ENCODE measurements at places on chromosomes 16 and 17.

- no peaks in the 10 kb centered on the region for H3K4me1 ChIP-seq
- no peak for DNase-seq
- H3K27me3 ChIP-seq = no peaks in the 10 kb centered on the region
- H3K27ac ChIP-seq = no peak overlapping the region
These were observed 438.8 kb downstream of the PMP22 start for GRCh38 chr17:14826358-14826757.

DNA sequence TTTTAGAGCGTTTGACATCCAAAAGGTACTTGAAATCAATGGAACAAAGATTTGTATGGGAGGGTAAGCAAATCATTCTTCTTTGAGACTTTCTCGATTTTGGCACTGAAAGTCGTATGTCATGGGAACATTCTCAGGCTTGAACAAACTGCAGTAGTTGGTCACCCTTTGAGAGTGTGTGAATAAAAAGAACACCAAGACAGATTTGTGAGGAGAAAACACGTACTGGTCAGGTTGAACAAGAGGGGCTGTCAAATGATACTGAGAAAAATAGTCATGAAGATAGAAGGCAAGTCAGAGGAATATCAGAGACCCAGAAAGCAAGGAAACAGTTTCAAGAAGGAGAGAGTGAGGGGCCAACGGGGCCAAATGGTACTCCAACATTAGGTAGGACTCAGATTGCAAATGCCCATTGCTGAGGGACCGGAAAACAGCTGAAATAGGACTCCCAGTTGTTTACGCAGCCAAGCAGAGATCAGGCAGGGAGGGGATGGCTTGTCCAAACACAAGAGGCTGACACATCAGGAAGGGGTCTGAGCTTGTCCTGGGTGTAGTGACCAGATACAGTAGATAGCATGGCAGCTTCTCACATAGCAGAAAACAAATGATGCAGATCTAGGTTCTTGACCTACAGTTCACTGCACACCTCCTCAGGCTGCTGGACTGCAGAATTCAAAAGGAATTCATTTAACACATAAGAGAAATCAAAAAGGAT, 74.5 kb upstream of the MYOCD start:
- H3K27ac ChIP-seq = no peak overlapping the region
- H3K36me3 ChIP-seq = no peaks in the 10 kb centered on the region
- no peak overlapping the region for H3K4me3 ChIP-seq

GRCh38 chr16:4370570-4371356, 885 bp upstream of the VASN start:
- no peaks in the 10 kb centered on the region for H3K4me1 ChIP-seq
- H3K4me3 ChIP-seq = no peak overlapping the region
- no peak for DNase-seq
- no peaks in the 10 kb centered on the region for H3K27me3 ChIP-seq
- peaks cover 2% of the 10 kb centered on the region for H3K36me3 ChIP-seq
- H3K27ac ChIP-seq = no peak overlapping the region

DNA sequence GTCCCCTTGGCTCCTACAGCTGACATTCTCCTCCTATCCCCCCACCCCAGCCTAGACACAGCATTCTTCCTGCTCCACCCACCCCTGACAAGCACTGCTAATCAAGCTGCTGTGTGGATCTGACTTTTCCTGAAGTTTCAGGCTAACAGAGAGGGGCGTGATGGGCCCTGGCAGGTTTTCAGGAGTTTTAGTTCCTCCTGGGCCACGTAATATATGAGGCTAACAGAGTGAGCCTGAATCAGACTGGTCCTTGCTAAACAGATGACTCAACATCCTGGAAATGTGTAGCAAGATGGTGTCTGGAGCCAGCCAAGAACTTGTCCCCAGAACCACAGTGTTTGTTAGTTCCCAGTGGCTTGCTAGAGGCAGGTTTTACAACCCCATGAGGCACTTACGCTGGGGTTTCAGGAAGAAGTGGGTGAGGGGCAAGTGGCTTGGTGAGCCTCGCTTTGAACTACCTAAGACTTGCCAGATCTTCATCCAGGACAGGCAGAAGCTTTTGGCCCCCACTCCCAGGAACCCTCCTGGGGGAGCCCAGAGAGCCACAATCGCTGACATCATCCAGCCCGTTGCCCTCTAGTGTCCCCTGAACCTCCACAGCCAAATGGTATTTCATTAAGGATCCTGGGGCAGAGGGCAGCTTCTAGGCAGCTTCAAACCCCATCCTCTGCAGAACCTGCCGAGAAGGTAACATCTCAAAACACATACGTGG, 15.9 kb downstream of the TMEM92 start:
- peak; percentile 72 for DNase-seq
- H3K4me3 ChIP-seq = peak overlapping the region; percentile 73
- no peaks in the 10 kb centered on the region for H3K36me3 ChIP-seq
- H3K4me1 ChIP-seq = peaks cover 26% of the 10 kb centered on the region

DNA sequence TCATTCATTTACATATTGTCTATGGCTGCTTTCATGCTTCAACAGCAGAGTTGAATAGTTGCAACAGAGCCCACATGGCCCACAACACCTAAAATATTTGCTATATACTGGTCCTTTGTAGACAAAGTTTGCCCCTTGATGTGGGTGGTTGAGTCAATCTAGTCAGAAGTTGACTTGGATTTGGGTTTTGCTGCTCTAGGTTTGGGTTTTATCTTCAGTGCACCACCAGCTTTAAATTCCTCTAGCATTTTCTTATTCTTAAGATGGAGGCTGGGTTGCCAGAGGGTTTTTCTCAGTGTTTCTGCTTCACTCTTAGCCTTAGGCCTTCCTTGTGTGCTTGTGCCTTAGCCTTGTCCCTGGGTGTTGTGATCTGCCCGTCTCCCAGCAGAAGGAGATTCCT, 51.0 kb downstream of the CCDC182 start:
- H3K4me3 ChIP-seq = no peak overlapping the region
- DNase-seq = peak; percentile 47
- peaks cover 8% of the 10 kb centered on the region for H3K36me3 ChIP-seq
- H3K4me1 ChIP-seq = peaks cover 12% of the 10 kb centered on the region

- DNase-seq = peak; percentile 65
- H3K4me1 ChIP-seq = peaks cover 8% of the 10 kb centered on the region
- peaks cover 25% of the 10 kb centered on the region for H3K36me3 ChIP-seq
- H3K27me3 ChIP-seq = no peaks in the 10 kb centered on the region
- H3K27ac ChIP-seq = peak overlapping the region; percentile 76
- H3K4me3 ChIP-seq = no peak overlapping the region
These were observed 21.9 kb downstream of the UNC13D start for GRCh38 chr17:75822119-75822799.
